ENCODE measurements at places on chromosomes 5 and 9.

DNA sequence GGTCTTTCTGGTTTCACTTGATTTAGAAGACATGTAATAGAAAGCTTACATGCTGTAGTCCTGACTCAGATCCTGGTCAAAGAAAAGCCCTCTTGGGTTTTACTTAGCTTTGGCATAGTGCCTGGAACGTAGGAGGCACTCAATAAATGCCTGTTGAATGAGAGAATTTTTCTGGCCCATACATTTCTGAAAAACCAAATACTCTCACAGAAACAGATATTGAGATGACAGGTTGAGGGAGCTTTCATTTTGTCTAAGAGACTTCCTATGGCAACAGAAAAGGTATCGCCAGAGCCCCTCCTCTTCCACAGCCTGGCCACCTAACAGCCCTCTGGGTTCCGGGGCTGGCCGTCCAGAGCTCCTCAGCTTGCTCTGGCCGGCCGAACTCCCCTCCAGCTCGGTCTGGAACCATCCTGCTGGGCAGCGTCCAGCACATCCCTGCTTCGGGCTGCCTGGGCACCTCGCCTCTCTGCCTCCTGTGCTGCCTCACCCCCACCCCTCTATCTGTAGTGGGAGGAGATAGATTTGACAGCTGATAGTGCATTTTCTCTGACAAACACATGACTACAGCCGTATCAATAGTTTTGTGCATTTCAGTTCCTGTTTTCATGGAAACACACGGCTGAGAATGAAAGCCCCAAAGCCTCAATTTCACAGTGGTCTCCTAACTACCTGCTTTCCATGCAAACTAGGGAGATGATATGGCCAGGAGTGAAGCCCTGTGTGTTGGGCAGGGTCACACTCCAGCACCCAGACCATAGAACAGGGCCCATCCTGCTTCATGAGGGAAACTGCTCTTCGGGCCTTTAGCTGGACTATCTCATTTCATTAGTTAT, 1.1 kb downstream of the IL4 start:
- DNase-seq, result no peak

- DNase-seq, result no peak
These were observed 76.1 kb downstream of the TLE1 start for GRCh38 chr9:81613002-81613812.

DNA sequence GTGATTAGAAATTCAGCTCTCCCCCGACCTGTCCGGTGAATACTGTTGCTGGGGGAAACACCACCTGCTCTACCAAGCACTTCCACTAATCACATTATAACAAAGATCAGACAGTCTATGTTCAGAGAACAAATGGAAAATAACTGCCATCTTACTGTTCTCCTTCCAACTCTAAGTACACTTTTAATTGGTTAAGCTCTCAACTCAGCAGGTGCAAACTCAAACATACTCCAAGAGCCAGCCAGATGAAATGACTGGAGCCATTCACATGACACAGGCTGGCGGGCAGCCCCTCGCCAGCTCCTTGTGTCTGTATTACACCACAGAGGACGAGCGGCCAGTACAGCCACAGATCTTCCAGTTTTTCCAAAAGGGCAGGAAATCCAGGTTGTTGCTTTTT, 16.1 kb downstream of the LIFR start:
- no peak for DNase-seq

DNA sequence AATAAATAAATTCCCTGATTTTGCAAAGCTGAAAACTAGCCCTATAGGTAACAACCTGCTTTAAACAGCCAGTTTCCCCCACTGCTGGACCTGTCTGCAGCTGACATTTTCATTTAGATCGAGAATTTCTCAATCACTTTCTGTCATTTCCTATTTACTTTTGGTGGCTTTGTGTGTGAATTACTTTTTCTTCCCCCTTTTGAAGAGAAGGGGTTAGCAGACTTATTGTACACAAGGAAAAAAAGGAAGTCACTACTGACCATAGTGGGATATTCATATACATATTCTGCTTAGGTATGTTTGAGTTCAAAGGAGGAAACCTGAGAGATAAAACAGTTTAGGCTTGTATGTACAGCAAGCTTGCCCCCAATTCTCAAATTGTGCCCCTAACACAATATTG, 27.0 kb upstream of the IFNB1 start:
- DNase-seq, result no peak

- no peak for DNase-seq
These were observed 106.0 kb upstream of the MTAP start for GRCh38 chr9:21696411-21696871.

Data from stimulated activated CD8-positive, alpha-beta memory T cell treated with anti-CD3 and anti-CD28 coated beads, Interleukin-15, amount 100 ng/mL, for 48 hours (primary cell).